ENCODE measurements at places on chromosomes 16 and 17.
A peak's percentile ranks its signal among the peaks of the same experiment; 100 is the strongest.

- no peak for DNase-seq
Measured at GRCh38 chr16:57876210-57876609, 73.9 kb upstream of the KIFC3 start.

DNA sequence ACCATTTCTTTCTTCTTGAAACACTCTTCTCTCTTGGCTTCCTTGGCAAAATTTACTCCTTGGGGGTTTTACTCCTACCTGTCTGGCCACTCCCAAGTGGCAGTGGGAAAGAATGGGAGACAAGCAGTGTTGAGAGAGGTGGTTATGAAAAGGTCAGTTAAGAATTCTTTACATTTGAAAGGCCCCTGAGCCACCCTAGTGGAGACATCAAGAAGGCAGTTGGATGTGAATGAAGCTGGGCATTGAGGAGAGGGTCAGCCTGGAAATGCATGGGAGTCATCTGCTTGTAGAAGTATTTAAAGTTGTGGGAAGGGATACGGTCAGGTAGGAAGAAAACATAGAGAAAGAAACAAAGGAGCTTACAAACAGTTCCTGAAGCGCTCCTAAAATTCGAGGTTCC, 42.3 kb upstream of the CCNF start:
- no peak for DNase-seq

DNA sequence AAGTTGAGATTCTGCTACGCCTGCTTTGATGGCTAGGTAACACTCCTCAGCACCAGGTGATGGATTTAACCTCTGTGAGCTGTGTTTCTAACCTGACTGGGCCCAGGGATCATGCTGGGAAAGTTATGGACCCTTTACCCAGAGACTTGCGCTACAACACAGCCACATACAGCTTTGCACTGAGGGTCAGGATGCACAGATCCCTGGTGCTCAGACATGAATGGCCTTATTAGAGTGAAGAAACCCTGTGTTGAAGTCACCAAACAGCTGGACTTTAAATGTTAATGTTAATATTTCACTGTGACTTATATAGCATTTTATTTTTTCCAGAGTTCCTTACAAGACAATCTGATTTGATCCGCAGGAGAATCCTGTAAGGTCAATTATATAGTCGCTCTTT, 114.3 kb downstream of the MSI2 start:
- no peak for DNase-seq

GRCh38 chr16:11162586-11163268, 93.3 kb downstream of the SOCS1 start:
- DNase-seq: no peak

DNA sequence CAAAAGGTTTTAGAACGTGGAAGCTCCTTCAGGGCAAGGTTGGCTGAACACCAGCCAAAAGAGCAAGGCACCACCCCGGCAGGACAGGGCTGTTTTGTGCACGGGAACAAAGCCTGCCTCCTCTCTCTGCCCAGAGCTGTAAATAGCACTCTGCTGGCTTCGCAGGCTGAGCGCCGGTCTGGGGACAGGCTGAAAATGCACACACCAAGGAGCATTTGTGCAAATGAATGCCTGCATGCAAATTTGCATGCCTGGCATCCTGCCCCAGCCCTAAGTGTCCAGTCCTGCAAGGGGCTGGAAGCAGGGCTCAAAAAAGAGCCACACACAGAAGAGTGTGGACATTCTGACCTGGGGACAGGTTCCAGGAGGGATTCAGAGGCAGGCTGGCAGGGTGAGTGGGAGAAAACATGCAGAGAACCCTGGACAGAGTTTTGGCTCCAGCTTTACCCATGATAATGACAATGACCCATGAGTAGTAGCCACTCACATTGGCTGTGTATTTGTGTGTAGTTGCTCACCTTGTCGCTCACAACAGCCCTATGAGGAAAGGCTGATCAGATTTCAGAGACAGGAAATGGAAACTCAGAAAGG, 11.7 kb downstream of the ABAT start:
- no peak for DNase-seq

DNA sequence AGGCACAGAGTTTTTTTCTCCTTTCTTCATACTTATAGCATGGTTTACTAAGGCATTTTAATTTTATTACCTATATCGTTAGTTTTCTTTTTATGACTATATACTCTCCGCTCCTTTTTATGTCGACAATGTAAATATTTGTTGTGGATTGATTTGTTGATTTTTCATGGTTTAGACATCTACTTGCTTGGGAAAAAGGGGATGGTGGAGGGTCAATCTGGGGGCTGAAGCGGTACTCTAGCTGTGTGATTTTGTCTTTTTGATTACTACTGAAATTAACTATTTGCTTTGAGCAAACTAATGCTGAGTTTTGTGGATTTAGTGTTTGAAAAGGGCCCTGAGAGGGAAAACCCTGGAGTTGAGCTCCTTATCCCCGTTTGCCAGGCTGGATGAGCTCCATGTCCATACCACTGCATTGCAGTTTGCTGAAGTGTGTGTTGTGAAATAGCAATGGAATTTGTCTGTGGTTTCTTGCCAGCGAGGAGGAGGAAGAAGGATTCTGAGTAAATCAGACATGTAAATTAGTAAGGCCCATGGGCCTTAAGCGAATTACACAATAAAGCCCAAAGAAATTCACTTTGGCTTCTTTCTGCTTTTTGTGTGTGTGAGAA, 72.0 kb downstream of the FTO start:
- peak; percentile 82 for DNase-seq

GRCh38 chr17:40095944-40096791, 4.2 kb downstream of the NR1D1 start:
- no peak for DNase-seq

GRCh38 chr17:38333635-38334295, 10.0 kb downstream of the GPR179 start:
- peak; percentile 91 for DNase-seq

- DNase-seq: peak; percentile 62
Measured at GRCh38 chr17:61284746-61285145, 114.9 kb upstream of the TBX2 start.

- no peak for DNase-seq
Measured at GRCh38 chr16:49704586-49705155, 151.2 kb downstream of the ZNF423 start.

DNA sequence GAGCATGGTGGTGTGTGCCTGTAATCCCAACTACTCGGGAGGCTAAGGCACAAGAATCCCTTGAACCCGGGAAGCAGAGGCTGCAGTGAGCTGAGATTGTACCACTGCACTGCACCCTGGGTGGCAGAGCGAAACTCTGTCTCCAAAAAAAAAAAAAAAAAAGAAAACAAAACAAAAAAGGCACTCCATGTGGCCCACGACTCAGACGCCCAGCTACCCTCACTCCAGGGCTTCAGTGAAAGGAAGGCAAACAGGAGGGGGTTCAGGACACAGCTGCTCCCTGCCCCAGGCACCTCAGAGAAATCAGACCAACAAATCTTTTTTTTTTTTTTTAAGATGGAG, 91.7 kb downstream of the LITAF start:
- no peak for DNase-seq

DNA sequence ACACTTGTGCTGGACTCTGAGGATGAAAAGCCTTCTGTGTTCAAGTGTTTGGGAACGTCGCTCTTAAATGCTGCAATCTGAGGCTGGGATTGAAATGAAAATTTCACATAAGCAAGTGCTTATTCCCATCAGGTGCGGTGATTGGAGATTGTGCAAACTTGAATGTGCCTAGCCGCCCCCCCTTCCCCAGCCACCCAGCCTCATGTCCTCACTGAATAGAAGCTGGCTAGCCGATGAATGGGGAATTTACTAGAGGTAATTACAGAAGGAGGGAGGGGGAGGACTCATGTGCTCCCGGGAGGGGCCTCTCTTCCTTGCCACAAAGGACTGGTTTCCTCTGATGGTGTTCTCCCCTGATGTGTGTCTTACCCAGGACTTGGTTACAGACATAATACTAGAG, 544.8 kb upstream of the EEF2KMT start:
- no peak for DNase-seq

- DNase-seq: no peak
Measured at GRCh38 chr16:73143576-73144422, 95.9 kb upstream of the ZFHX3 start.

GRCh38 chr17:42578282-42578869, 847 bp upstream of the PSMC3IP start:
- peak; percentile 93 for DNase-seq

- no peak for DNase-seq
Measured at GRCh38 chr16:20023190-20023589, 50.5 kb downstream of the GPR139 start.

GRCh38 chr16:81528256-81528655, 83.6 kb downstream of the CMIP start:
- no peak for DNase-seq

DNA sequence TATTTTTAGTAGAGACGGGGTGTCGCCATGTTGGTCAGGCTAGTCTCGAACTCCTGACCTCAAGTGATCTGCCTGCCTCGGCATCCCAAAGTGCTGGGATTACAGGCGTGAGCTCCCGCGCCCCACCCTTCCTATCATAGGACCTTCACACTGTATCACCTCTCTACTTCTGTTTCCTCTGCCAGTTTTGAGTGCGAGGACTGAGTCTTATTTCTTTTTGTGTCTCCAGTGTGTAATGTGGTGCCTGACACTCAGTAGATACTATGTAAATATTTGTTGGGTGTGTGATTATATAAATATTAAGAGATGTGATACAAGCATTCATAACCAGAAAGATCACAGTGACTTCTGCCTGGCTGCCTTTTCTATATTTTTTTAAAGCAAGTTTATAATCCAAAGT, 10.5 kb downstream of the PRKCA start:
- DNase-seq: no peak

DNA sequence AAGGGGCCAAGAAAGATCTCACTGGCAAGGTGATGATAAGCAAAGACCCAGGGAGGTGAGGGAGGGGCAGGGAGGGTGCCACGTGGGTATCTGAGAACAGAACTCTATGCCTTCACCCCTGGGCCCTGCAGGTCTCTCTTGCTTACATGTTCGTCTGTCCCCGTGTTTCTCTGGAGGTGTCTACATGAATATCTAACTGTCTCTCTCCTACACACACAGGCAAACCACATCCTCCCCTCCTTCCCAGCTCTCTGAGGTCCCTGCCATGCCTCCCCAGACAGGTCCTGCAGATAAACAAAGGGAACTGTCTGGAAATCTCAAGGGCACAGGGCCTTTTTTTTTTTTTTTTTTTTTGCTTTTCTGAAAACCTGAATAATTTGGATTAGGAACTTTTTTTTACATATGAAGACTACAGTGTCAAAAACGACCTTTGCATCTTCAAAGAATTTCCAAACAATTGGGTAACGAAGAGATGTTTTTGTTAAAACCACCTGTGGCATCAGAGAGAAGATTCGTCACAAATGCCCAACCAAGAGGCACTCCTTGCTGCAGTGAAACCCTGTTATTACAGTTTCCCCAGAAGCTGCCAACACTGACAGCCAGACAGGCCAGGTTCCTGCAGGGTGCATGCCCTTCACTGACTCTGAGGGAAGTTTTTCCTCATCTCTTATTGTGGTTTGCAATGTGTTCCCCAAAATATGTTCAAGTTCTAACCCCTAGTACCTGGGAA, 17.8 kb downstream of the PLLP start:
- DNase-seq: no peak

DNA sequence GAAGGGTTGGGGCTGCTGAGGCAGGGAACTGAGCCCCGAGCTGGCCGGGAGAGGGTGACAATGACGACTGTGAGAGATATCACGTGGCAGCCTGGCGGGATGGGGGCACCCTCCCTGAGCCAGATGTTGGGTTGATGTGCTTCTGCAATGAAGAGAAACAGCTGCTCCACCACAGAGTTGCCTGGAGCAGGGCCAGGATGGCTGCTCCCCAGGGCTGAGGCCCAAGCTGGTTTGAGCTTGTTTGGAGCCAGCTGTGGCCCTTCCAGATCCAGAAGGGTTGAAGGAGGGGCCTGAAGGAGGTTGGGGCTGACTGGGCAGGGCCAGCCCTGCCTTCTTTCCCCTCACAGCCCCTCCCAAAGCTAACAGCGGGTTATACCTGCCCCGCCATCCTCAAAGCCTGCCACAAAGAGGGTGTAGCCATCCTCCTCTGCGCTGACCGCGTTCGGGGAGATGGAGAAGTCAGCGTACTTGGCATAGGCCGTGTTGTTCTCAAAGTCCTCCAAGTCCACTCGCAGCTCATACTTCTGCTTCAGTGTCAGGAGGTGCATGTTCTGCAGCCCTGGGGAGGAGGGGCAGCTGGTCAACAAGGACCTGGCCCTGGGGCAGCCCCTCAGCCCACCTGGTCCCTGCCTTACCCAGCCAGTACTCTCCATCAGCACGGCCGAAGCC, 2.1 kb downstream of the MFAP4 start:
- DNase-seq: no peak

DNA sequence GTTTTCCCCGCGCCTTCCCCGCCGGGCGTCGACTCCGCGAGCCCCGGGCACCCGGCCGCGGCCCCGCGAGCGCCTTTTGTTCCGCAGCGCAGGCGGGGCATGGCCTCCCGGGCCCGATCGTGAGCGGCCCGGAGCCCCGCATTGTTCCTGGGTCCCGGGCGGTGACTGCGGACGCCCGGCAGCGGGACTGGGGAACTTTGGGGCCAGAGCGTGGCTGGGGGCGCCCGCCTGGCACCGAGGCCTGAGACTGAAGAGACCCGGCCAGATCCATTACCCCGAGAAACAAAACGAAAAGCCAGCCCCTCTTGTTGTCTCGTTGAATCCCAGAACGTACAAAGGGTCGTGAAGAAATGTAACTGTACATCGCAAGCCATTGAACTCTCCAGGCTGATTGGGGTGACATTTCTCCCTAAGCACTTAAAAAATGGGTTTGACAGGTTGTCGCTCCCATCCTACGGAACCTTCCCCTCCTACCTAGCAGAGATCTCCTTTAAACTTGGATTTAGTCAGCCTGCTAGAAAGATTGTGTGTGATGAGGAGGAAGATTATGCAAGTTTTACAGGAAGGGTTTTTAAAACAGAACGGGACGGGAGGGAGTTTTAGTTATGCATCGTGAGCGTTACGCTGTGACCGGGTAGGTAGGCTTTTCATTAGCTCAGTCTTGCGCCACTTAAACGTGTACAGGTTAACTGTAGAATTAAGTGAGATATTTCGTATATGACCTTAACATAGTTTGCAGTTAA, 825 bp downstream of the METTL9 start:
- no peak for DNase-seq

- no peak for DNase-seq
Measured at GRCh38 chr17:79214940-79215604, 140.4 kb downstream of the ENGASE start.

GRCh38 chr17:54876656-54877195, 23.9 kb upstream of the TOM1L1 start:
- DNase-seq: no peak

DNA sequence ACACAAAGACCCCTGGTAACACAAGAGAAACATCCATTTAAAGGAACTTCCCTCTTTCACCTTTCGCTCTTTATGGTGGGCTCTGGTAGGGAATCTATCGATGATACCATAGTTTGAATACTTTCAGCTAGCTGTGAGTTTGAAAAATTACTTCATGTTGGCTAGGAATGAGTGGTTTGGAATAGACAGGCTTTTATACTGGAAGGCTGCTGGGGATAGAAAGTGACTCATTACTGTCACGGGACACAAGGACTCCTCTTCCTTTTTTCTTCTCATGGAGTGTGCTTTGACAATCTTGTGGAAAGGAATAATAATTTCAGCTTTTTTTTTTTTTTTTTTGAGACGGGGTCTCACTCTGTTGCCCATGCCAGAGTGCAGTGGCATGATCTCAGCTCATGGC, 76.9 kb downstream of the CYB561 start:
- DNase-seq: no peak
